H4 (cell line): ENCODE measurements at places on chromosomes 12 and 14.
A peak's percentile ranks its signal among the peaks of the same experiment; 100 is the strongest.

GRCh38 chr12:132783917-132784531 is 22.4 kb upstream of the ANKLE2 start:
- DNase-seq, result no peak

DNA sequence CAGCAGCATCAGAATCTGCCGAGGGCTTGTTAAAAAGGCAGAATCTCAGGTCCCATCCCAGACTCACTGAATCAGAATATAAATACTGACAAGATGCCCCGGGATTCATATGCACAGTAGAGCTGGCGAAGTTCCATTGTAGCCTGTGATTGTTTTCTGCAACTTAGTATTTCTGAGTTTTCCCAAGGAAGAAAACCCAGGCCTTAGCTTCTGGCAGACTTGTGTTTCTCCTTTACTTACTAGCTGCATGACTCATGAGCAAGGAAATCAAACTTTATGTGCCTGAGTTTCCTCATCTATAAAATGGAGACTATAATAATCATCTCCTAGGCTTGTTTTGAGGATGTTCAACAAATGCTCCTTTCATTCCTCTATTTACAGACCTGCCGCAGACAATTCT is 278.5 kb upstream of the PLEKHG7 start:
- no peak for DNase-seq

GRCh38 chr14:52314595-52315354 is 663 bp downstream of the PTGER2 start:
- DNase-seq, result no peak

DNA sequence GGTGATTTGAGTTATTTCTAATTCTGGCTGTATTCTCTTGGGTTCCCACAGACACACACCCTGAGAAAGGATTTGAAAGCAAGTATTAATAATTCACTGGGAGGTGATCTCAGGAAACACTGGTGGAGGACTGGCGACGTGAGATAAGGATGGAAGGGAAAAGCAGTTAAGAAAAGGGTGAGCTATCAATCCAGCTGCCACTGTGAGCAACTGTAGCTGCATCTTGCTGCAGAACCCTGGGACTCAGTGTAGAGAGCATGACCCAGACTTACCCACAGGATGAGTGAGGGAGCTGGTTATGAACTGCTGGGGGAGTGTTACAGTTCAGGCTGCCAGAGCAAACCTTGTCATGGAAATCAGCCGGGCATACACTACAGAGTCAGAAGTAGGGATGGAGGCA is 71.9 kb downstream of the RESF1 start:
- DNase-seq, result no peak

GRCh38 chr12:5554711-5555110 is 122.8 kb downstream of the NTF3 start:
- DNase-seq, result peak; percentile 41

DNA sequence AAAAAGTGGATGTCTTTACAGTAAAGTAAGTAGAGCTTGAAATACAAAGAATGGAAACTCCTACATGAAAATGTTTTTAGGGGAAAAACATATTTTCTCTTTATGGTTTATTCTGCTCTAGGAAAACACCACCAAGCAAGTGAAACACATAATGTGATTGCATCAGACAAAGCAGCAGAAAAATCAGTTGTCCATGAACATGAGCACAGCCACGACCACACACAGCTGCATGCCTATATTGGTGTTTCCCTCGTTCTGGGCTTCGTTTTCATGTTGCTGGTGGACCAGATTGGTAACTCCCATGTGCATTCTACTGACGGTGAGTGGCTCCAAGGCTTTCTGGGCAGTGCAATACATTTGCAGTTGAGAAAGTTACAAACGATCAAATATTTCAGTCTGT is 42.6 kb upstream of the PLEKHD1 start:
- no peak for DNase-seq

DNA sequence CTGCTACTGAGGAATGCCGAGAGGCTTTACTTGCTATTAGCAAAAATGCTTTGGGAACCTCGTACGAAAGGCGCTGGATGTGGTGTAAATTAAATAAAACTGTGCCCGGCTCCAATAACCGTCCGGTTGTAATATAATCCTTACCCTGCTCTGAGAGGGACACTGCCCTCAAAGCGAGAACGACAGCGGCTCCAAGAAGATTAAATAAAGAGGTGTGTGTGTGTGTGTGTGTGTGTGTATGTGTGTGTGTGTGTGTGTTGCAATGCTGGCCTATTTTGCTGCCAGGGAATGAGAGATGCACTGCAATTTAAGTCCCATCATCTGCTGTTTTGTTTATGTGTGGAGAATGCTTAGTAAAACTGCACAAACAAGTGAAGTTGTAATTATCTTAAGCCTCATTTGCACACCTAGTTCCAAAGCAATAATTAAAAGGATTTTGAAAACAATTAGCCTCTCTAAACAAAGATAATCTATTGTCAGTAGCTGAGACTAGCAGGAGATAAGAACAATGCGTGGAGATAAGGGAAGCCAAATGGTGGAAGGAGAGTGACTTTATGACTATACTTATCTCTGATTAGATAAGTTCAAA is 1.2 kb upstream of the SIX1 start:
- no peak for DNase-seq

GRCh38 chr14:51563560-51563959 is 88.2 kb upstream of the FRMD6 start:
- no peak for DNase-seq

DNA sequence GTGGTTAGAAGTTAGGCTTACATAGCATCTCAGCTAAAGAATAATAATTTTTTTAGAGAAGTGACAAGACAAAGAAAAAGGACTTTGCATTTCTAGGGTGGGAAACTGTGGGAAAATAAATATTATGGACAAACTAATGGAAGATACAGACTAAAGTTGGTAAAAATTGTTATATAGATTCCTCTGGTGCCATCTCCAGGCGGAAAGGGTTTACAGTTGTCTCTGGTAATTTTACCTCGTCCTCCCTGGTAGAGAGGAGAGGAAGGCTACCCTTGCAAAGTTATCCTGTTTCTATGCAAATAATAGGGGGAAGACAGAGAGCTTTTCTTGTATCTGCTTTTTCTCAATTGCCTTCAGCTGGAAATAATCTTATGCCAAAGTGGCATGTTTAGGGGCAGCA is 5.2 kb downstream of the OR11G2 start:
- peak; percentile 9 for DNase-seq

- DNase-seq, result no peak
These were observed 154.8 kb downstream of the TMTC2 start for GRCh38 chr12:82841487-82841904.

GRCh38 chr12:1800401-1801302 is 19.7 kb upstream of the LRTM2 start:
- DNase-seq, result no peak

DNA sequence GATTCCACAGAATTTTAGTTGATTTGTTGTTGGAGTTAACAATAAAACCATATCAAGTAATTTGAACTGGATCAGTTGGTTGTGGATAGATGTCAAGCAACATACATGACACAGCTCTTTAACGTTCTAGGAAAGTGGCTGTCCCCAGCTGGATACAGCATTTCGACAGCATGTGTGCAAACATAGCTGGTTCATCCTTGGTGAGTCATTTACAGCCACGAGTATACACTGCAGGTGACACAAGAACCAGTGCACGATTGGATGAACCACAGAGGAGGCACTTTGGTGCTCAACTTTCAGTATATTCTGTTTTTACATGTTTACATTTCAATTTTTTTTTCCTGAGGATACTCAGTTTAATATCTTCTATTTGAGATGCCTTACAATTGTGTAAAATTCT is 242.4 kb downstream of the TMEM117 start:
- DNase-seq, result peak; percentile 13

GRCh38 chr14:104239185-104239775 is 100.9 kb downstream of the KIF26A start:
- DNase-seq, result no peak

DNA sequence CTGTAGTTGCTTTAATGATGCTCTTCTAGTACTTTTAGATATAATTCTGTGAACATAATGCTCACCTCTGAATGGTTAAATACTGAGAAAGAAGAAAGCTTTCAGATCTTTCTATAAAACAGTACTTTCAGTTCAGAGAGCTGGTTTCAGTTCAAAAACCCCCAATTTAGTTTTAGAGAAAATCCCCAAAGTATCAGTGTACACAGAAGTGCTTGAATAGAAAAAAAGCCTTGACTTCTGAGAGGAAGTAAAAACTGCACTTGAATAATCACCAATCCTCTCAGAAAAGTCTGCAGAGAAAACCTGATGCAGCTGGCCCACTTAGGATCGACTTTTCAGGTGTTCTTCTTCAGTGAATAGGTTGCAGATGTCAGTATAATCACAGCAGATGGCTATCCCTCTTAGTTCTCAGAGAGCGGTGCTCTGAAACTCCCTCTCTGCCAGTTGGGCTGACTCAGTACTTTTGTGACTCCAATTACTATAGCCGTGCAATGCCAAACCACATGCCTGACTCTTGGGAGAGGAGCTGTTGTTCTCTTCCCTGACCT is 616.3 kb downstream of the LRFN5 start:
- peak; percentile 79 for DNase-seq

- DNase-seq, result no peak
These were observed 136.3 kb downstream of the DYRK2 start for GRCh38 chr12:67784831-67785230.

GRCh38 chr14:102625564-102626296 is 33.3 kb downstream of the RCOR1 start:
- DNase-seq, result no peak

DNA sequence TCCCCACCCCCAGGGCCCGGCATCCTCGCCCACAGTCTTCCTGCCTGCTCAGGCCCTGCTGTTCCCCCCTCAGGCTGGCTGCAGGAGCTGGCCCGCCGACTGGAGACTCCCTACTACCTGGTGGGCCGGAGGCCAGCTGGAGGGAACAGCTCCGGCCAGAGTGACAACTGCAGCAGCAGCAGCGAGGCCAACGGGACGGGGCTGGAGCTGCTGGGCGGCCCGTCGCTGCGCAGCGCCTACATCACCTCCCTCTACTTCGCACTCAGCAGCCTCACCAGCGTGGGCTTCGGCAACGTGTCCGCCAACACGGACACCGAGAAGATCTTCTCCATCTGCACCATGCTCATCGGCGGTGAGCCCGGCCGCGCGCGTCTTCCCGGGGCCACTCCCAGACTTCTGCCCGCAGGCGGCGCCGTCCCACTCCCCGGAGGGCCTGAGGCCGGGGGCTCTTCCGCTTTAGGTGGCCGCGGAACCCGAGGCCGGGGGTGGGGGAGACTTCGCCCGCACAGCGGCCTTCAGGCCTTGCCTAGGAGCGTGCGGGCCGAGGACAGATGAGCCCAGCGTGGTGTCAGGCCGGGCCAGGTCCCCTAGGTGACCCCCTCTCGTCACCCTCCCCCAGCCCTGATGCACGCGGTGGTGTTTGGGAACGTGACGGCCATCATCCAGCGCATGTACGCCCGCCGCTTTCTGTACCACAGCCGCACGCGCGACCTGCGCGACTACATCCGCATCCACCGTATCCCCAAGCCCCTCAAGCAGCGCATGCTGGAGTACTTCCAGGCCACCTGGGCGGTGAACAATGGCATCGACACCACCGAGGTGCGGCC is 10.2 kb downstream of the KCNH3 start:
- no peak for DNase-seq

- no peak for DNase-seq
These were observed 6.3 kb downstream of the PPFIBP1 start for GRCh38 chr12:27530157-27530922.

- DNase-seq, result no peak
These were observed 236.5 kb downstream of the DPF3 start for GRCh38 chr14:72657214-72657921.

DNA sequence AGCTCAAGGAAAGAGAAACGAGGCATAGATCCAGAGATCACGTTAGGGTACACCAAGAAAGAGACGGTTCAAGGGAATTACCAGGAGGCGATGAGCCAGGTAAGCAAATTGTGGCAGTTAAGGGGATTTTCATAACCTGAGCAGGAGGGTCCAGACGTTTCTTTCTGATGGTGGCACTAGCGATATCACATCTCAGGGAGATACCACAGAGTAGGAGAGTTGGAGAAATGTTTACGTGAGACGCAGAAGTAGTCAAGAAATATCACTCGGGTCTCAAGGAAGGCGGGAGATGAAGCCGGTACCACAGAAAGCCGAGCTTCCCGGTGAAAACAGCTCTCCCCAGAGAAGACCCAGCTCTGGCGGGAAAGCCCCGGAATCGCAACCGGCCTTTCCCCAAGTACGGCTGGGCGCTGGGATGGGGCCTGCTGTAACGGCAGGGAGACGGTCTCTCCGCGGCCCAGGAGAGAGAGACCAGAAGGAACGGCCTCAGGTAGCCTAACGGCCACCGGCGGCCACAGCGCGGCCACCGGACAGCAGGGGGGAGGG is 485 bp downstream of the SENP1 start:
- no peak for DNase-seq

DNA sequence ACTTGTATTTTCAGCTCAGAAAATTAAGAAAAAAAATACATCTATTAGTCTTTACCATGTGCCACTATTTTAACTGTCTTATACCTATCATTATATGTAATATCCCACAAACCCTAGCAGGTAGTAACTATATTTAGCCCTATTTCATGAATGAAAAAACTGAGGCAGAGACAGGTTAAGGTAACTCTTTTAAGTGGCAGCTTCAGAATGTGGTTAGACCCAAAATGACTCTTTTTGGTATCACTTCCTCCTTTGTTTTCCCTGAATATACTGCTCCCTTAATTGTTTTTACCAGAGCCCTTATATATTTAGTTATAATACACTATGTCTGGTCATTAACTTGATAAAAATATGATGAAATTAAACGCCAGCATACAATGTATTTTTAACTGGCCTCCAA is 235.6 kb upstream of the RPL10L start:
- DNase-seq, result no peak

DNA sequence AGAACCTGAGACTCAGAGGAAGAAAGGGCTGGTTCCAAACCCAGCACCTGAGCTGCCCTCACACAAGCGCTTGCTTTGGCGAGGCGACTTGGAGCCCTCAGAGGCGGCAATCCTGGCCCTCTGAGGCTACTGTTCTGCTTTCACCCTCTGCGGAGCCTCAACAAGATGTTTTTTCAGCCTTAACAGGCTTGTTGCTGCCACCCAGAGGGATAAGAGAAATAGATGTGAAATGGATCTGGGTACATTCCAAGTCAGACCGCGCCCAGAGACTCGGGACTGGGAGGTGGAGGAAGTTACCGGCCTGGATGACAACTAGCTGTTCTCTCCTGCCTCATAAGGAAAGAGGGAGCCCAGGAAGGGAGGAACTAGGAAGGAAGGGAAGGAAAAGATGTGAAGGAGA is 89.6 kb downstream of the TTC7B start:
- peak; percentile 22 for DNase-seq

- DNase-seq, result no peak
These were observed 30.2 kb downstream of the NUDT4 start for GRCh38 chr12:93407963-93408283.

DNA sequence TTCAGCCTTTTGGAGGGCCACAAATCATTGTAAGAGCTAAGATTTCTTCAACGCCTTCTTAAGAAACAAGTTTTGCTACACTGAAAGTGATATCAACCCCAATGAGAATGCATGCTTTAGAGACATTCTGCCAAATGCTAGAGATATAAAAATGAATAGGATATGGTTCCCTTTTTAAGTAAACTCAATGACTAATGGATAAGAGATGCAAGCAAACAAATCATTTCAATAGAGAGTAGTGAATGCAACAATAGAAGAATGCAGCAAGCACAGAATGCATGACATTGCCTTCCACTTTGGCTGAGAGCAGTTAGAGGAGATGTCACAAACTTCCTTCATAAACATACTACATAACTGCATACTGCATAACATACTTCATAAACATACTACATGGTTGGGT is 116.4 kb downstream of the PDZRN4 start:
- no peak for DNase-seq

GRCh38 chr12:7034464-7034863 is 16.2 kb upstream of the LPCAT3 start:
- no peak for DNase-seq
